Suppressor macrophage treated with lipopolysaccharide for 1 hour (primary cell): ENCODE measurements at places on chromosomes 3 and 15.

- DNase-seq = peak; percentile 95
Observed at GRCh38 chr3:64023187-64023860, at the start of gene PSMD6. Gene PSMD6, minus strand, starts transcription at chr3:64023494. Its CDS starts 75 bp downstream, at chr3:64023419.

DNA sequence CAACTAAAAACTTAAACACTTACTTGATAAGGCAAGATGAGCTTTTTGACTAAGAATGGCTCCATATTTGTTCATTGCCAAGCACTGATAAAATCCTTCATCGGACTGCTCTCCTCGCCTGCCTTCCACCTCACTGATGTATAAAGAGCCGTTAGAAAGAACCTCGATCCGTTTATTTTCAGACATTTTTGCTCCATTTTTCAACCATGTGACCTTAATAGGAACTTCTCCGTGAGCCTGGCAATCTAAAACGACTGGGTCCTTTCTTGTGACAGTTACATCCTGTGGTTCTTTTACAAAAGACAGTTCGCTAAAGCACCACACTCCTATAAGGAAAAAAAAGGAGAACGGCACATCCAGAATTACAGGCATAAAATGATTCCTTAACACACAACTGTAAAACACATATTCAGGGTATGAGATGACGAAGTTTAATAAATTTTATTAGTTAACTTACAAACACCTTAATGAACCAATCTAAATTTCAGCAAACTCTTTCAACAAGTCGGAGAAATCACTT, 2.5 kb downstream of the PRTG start:
- no peak for DNase-seq

GRCh38 chr3:160768031-160768430, 12.0 kb downstream of the PPM1L start:
- DNase-seq = no peak

- DNase-seq = no peak
Observed at GRCh38 chr3:150218236-150218635, 189.9 kb upstream of the TSC22D2 start.

- peak; percentile 37 for DNase-seq
Observed at GRCh38 chr15:69903470-69904469, 193.9 kb downstream of the TLE3 start.

- no peak for DNase-seq
Observed at GRCh38 chr3:56997675-56998074, 62.8 kb upstream of the SPATA12 start.

DNA sequence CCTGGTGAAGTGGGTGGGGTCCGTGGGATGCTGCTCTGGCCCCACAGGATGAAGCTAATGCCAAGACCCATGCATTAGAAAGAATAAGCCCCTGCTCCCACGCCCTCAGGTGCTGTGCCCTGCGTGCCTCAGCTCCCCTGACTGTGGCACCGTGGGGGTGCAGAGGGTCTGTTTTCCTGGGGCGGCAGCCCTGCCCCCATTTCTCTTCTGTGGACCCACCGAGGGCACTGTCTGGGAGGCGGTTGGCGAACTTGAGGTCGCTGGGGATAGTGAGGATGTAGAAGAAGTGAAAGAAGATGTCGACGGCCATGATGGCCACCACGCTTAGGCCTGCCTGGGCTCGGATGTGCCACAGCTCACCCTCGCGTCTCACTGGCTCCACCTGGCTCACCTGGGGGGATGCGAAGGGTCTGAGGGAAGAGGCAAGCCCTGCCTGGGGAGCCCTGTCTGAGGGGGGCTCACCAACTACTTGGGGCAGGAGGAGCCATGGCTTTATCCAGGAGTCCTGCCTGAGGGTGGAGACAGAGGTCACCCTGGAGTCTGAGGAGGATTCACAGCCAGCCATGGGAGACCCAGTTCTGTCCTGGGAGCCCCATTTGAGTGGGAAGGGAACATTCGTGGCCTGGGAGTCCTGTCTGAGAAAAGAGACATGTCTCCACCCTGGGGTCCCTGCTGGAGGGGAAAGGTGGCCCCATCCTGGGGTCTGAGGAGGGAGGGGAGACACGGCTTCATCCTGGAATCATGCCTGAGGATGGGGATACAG, 5.1 kb downstream of the HHATL start:
- DNase-seq = no peak

GRCh38 chr3:100073714-100074307, 40.5 kb downstream of the FILIP1L start:
- peak; percentile 62 for DNase-seq

DNA sequence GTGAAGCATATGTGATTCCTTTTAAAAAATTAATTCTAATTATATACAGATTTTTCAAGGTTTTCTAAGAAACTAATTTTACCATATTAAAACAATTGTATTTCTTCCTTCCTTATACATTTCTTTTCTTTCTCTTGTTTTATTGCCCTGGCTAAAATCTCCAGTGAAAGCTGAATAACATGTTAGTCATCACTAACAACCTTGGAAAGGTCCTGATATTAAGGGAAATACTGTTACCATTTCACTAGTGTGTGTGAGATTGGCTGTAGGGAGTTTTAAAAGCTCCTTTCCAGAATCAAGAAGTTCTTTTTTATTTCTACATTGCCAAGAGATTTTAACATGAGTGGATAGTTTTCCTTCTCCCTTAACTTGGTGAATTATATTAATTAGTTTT, 229.7 kb upstream of the EIF1B start:
- no peak for DNase-seq
